Stimulated activated CD8-positive, alpha-beta memory T cell treated with anti-CD3 and anti-CD28 coated beads, Interleukin-7, amount 100 ng/mL, for 1 hour (primary cell): ENCODE measurements at places on chromosomes 1 and 21.

DNA sequence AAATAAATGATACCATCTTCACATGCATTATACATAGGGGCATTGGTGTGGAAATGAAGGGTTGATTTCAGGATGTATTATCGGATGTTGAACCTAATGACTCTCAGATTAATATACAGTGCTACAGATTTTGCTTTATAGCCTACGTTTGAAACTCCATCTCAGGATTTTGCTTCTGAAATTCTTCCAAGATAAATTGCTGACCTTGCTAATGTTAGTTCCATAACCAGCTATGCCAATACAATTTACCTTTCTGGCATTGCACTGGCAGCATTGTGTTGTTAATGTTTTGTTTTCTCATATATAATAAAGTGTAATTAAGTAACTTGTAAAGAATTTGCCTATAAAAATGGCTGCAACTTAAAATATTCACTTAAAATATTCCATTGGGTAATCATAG lies 350.1 kb downstream of the CHRM3 start:
- no peak for DNase-seq

- DNase-seq = no peak
These were observed 391.7 kb downstream of the KCTD3 start for GRCh38 chr1:215958841-215959240.

GRCh38 chr1:227445746-227446145 lies 117.6 kb upstream of the ZNF678 start:
- no peak for DNase-seq

DNA sequence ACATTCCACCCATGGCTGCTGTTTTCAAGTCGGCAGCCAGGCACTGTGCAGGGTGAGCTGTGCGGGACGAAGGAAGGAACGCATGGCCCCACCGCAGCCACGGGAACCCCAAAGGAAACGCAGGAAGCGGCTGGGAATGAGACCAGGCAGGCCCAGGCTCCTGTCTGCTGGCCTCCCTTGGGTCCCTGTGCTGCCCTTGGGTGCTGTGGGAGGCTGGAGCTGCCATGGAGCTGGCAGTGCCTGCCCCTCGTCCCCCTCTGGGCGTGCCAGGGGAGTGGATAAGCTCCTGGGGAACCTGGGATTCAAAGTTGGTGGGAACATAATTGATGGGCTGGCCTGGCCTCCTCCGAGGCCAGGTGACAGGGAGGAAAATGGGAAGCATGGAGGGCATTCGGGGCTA lies 5.3 kb upstream of the KRTAP10-4 start:
- DNase-seq = no peak

- DNase-seq = peak; percentile 38
These were observed 67.2 kb upstream of the RUNX3 start for GRCh38 chr1:24996983-24997893.

- no peak for DNase-seq
These were observed 61.3 kb downstream of the TRABD2B start for GRCh38 chr1:47935856-47936255.

DNA sequence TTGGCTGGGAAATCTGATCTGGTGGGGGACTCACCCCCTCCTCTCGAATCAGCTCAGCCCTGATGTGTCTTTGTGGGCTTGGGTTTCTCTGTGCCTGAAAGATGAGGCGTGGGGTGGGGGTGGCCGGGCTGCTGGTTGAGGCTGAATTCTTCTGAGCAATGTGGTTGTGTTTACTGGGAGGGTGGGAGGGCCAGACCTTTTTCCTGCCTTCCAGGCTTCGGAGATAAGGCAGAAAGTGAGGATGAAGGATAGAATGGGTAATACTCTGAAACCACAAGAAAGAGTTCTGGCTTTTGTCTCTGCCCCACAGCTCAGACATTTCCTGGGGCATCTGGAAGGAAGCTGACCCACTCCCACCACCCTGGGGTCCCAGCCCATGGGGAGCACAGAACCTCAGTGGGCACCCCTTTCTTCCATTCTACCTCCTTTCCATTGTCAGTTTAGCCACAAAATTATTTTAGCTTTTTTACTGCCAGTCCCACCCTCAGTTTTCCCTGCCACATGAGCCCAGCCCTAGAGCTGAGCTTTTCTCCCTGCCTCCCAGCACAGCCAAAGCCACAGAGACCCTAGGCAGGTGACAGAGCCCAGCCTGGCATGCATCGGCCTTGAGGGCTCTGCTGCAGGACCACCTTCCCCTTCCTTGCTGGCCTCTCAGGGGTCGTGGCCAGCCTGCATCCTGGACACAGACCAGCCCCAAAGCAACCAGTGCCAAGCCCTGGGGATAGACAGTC lies 11.2 kb downstream of the ALX3 start:
- no peak for DNase-seq

GRCh38 chr1:231093156-231093922 lies 53.3 kb upstream of the FAM89A start:
- DNase-seq = no peak

DNA sequence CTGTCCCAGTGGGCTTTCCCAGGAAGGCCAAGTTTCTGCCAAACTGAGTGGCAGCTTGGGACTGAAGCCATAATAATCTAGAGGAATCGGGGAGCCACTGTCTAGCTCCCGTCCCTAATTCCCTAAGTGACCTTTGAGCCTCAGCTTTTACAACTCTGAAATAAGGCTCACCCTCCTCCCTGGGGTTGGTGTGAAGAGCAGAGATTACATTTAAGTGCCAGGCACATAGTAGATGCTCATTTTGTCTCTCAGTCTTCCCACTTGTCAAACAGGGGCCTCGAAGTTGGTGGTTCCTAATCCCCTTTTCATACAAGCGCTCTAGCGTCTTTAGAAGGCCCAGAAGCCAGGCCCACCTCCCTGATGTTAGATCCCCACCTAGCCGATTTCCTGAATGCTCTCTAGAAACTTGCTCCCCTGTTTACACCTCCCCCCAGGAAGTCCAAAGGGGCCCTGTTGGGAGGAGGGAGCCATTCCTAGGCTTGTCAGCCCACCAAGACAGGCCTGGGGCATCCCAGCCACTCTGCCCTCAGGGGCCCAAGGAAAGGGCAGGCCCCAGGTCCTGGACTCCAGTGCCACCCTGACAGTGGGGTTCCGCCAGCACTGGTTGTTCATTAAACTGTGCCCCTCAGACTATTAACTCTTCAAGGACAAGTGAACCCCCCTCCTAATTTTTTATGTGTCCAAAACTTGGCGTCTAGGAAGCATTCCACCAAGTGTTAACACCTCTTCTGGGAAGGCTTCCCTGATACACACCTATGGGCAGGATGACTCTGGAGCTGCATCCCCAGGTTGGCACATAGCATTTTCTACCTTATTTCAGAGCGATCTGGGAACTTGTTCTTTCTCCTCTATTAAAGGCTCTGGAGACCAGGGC lies 49.3 kb upstream of the ECE1 start:
- DNase-seq = no peak

DNA sequence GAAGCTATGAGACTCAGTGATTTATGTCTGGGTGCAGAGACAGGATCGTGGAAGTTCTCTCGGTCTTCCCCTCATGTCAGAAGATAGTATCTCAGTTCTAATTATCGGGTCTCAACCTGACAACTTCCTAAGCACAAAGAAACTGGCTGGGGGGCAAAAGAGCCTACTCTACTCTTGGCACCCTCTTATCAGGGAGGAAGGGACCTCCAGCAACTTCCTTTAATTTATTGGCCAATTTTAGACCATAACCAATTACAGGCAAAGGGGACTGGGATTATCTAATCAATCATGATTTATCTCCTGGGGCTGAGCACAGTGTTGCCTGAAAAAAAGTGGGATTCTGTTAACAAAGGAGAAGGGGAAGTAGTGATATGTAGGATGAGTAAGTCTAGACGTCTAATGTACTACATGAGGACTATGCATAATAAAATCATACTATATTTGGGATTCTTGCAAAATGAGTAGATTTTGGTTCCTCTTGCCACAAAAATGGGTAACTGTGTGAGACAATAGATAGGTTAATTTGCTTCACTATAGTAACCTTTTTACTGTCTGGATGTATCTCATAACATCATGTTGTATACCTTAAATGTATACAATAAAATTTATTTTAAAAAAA lies 98.8 kb downstream of the ZFYVE9 start:
- no peak for DNase-seq

DNA sequence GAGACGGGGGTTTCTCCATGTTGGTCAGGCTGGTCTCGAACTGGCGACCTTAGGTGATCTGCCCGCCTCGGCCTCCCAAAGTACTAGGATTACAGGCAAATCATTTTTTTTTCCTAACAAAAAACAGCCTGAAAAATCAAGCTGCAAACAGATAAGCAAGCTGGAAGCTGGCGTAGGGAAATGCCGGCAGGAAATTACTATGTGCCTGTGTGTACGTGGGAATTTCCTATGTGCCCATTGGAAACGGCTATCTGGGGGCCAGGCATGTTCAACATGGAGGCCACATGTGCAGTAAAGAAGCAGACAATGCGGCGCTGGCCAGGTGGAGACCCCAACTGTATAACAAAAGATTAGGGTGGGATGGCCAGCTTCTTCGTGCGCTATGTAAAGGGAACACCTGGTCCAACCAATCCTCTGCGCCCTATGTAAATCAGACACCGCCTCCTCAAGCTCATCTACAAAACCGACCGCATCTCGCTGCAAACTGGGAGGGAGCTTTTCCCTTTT lies 9.1 kb upstream of the AADACL4 start:
- no peak for DNase-seq

GRCh38 chr1:205896351-205896750 lies 46.4 kb upstream of the PM20D1 start:
- no peak for DNase-seq

DNA sequence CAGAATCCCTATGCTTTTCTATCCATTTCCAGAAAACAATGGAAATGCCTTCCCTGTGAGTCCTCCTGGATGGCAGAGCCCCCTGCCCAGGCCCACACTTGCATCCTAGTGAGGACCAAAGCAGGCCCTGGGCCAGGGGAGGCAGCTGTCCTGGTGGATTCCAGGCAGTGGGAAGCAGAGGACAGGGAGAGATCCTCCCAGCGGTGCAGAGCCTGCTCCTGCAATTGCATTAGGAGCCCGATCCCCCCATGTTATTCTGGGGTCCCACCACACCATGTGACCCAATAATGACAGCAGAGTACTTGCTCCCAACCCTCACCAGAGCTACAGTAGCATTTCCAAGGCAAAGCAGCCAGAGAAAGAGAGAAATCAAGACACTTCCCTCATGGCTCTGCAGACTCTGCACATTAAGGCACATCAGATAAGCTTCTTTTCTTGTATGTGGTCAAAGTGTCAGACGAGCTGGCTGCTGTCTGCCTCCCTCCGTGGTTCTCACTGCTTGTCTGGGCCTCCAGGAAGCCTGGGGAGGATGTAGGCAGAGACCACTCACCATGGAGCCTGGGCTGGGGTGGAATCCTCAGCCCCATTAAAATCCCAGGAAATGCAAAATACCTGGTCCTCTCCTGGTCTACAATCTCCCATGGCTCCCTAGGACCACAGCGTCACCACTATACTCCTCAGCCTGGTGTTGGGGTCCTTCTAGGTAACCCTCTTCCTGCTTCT lies 54.9 kb upstream of the RUNX3 start:
- peak; percentile 30 for DNase-seq

- no peak for DNase-seq
These were observed 15.5 kb downstream of the CAMTA1 start for GRCh38 chr1:6800745-6801144.

DNA sequence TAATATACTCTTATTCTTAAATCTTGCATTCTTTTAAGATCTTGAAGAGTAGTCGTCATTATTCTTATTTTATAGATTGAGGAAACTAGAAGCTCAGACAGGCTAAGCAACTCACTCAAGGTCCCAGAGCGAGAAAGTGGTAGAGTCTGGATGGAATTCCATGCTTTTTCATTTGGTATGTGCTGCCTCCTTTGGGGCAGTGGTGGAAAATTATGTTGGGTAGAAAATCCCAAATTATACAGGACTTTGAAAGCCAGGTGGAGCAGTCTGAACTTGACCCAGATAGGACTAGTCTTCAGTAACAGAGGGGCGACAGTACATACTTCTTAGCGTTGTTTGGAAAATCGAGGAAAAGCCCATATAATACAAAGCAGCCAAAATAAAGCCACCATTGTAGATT lies 205.6 kb downstream of the ATG4C start:
- DNase-seq = no peak

GRCh38 chr1:202047977-202048376 lies 37.6 kb downstream of the ELF3 start:
- DNase-seq = no peak

DNA sequence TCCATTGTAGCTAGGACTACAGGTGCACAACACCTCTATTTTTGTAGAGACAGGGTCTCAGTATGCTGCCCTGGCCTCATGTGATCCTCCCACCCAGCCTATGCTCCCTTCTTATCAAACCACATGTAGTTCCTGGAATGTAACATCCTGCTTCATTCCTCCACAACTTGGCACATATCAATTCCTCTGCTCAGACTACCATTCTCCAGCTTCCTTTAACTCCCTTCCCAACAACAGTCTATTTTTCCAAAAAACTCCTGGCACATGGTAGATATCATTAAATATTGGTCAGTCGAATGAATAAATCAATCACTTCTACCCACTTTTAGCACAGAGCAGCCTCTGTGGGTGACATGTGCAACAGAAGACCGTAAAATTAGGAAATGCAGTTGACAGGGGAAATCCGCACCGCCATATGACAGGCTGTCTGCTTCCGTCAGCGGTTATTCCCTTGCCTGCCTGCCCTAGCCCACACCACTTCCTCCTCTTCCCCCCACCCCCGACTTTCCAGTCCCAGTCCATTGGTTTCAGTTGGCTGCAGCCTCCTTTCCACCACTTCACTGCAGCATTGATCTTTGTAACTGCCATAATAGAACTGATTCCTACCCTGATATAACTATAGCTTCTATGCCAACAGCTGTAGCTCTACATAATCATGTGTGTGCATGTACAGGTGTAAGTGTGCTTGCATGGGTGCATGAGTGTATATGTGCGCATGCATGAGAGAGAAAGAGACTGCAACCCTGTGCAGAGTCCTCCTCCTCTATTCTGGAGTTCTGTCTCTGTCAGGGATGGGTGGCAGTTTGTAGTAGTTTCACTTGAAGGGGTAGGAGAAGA lies 6.8 kb upstream of the AKR1A1 start:
- DNase-seq = peak; percentile 47

DNA sequence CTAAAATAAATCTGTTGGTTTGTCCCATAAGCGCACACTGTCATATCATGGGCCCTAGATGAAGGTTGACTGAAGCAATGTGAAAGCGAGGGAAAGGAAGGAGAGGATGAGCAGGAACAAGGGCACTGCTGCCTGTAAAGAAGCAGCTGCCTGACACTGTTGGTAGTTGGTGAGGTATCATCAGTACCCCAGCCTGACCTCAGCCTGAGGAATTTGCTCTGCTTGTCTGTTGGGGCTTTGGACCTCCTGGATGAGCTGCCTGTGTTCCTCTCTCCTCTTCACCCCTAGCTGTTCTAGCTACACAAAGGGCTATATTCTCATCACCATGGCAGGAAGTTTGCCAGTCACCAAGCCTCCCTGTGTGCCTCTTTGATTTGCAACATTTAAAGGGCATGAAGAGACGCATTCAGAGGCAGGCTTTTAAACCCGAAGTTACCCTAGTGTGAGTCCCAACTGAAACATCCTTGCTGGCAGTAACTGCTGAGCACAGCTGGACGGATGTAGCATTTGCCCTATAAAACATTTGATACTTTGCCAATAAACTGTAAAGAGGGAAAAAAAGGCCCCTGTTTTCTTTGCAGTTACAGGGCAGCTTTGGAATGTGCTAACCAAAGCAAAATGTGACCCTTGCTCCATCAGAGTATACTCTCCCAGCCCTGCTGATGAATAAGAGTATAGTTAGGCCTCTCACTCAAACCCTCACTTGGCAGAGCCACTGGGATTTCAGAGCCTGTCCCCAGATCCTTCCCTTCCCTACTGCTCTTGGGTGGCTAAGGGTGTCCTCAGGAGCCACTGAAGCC lies 22.2 kb upstream of the SPATA6 start:
- DNase-seq = no peak

GRCh38 chr1:145847827-145848226 lies 2.4 kb downstream of the NUDT17 start:
- DNase-seq = no peak
